Astrocyte (in vitro differentiated cells and primary cell): ENCODE measurements at places on chromosomes 1 and 21. TPM values are rescaled to one million over a fixed set of nuclear protein-coding genes. Genes with fewer than 3 reads are reported as not detected.
A peak's percentile ranks its signal among the peaks of the same experiment; 100 is the strongest.

EPHB2 gene
- total RNA-seq: 7.5 and 8.4 TPM in 2 replicates

DNA sequence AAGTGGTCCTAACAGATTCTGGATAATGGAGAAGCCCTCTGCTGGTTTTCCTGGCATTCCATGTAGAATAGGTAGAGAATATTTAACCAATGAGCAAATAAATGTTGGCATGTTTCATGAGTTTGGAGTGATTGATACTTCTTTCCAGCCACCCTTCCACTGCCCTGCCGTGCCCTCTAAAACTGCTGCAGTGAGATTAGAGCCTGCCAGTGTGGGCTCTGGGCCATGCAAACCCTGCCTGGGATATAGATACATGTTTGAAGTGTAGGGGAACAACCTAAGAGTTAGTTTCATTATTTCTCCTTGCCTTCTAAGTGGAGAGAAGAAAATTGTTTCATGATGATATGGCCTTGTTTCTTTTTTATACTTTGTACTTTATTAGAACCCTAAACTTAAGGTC is 10.4 kb downstream of the UBE2Q1 start:
- H3K36me3 ChIP-seq: peaks cover 31% of the 10 kb centered on the region
- H3K27me3 ChIP-seq: peaks cover 12% of the 10 kb centered on the region
- H3K4me1 ChIP-seq: peaks cover 4% of the 10 kb centered on the region
- H3K27ac ChIP-seq: no peak overlapping the region
- no peak overlapping the region for H3K4me3 ChIP-seq

DNA sequence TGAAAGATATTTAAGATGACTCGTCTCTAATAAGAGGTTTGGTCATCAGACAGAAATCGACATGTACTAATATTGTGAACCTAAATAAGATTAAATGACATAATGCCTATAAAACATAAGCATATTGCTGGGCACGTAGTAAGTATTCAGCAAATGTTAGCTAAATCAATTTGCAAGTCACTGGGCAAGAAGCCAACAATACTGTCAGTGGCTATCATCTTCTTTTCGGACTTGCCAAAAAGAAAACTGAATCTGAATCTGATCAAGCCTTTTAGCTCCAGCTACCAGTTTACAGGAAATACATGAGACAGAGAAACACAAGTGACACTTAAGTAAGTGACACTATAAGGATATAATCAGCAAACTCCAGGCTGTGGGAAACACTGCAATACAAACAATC is 46.0 kb downstream of the RPL5 start:
- no peaks in the 10 kb centered on the region for H3K4me1 ChIP-seq
- no peaks in the 10 kb centered on the region for H3K36me3 ChIP-seq
- no peak overlapping the region for H3K27ac ChIP-seq
- no peak overlapping the region for H3K4me3 ChIP-seq

DNA sequence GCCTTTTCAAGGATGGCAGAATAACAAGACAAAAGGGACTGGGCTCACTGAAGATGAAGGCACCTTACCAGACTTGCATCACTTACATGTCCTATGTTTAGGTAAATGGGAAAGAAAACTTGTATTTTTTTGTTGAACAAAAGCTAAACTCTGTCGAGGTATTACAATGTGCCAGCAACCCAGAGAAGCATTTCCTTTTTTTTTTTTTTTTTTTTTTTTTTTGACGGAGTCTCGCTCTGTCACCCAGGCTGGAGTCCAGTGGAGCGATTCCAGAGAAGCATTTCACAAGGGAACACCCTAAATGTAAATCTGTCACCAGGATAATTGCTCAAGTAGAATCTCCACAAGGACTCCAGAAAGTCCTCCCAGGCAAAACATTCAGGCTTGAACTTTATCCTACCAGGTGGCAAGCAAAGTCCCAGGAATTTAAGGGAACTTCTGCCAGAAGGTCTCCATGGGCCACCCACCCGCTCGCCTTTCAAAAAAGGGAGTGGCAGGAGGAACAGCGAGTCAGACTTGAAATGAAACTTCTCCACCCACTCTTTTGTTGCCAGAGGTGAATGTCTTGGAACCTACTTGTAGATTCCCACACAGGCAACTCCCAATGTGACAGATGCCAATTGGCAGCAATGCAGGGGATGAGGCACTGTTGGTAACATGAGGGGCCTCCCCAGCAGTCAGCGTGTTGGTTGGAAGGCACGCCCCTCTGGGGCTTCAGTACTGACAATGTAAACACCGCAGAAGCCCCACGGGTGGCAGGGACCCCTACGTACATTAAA is 125.0 kb downstream of the TIAM1 start:
- H3K4me1 ChIP-seq: no peaks in the 10 kb centered on the region
- H3K4me3 ChIP-seq: no peak overlapping the region
- DNase-seq: peak; percentile 61
- H3K27me3 ChIP-seq: no peaks in the 10 kb centered on the region

DNA sequence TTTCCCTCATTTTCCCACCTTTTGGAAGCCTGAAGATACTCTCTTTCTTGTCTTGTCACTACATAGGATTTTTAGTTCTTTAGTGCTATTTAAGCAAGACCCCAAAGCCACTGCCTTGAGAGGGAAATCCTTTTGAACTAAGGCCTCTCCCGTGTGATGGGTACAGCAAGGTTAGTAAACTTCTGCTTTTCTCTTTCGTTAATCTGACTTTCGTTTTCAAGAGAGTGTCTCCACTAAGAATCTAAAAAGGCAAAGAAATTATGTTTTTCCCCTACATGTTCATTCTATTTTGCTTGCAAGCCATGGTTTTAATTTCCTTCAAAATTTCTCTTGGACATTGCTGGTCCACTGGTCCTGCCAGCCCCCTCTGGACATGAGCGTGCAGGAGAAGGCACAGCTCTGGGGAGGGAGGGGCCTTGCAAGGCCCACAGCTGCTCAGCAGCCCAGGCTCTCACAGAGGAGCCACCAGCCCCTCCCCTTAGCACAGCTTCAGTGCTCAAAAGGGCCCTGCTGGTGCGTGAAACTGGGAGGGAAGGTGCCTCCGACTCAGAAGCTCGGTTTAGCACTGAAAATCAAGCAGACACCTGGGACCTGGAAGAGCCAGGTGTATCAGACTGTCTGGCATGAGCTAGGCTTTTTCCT is 210.9 kb upstream of the GALNT2 start:
- H3K27me3 ChIP-seq: peaks cover 3% of the 10 kb centered on the region
- H3K4me1 ChIP-seq: peaks cover 3% of the 10 kb centered on the region
- H3K27ac ChIP-seq: no peak overlapping the region
- no peaks in the 10 kb centered on the region for H3K36me3 ChIP-seq
- DNase-seq: no peak
